ENCODE measurements at places on chromosomes 4 and X.
A peak's percentile ranks its signal among the peaks of the same experiment; 100 is the strongest.

- no peak for DNase-seq
Observed at GRCh38 chrX:130174045-130174704, 2.4 kb downstream of the RAB33A start.

- DNase-seq, result no peak
Observed at GRCh38 chr4:13522282-13523104, 21.8 kb downstream of the NKX3-2 start.

GRCh38 chrX:103913356-103914020 is 48.9 kb upstream of the TMSB15B start:
- DNase-seq, result no peak

DNA sequence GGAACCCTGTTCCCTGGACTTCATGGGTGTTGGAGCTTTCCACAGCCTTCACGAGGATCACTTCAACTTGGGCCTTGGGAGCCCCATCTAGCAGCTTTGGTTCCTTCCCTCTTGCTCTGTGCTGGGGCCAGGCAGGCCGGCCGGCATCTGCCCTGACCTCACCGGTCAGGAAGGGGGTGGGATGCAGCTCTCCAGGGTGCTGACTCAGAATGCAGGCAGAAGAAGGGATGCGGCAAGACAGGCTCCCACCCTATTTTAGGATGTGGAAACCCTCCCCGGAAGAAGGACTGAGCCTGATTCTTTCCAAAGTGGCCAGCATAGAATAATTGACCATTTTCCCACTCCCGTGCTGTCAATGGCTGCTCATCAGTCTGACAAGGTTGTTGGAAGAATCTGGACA is 47.1 kb downstream of the FHDC1 start:
- no peak for DNase-seq

- no peak for DNase-seq
Observed at GRCh38 chrX:97897998-97898397, 1014.3 kb downstream of the RPA4 start.

GRCh38 chr4:24768604-24769003 is 26.8 kb upstream of the SOD3 start:
- DNase-seq, result no peak

GRCh38 chr4:142435599-142436235 is 410.4 kb downstream of the INPP4B start:
- DNase-seq, result peak; percentile 60

- no peak for DNase-seq
Observed at GRCh38 chr4:89773805-89774204, 63.2 kb downstream of the SNCA start.

DNA sequence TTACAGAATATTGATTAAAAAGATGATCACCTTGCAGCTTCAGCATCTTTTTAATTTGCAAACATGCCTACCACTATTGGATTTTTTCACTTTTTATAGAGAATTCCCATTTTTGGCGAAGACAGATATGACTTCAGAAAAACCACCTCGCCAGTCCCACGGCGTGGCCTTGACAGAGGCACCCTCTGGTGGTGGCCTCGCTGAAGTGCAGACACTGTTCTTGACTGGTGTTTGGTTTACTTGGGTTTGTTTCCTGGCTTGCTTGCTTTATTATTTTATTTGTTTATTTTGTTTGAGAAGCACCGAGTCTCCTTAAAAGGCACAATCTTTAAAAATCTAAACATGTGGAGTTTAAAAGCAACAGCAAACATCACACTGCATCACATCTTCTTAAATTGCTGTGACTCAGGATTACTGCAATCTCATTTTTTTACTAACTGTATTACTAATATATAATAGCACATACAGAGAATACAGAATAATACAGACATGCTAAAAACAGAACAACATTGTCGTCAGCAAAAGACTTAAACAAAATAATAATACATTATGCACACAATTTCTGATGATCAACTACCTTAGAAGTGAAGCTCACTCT is 13.1 kb upstream of the AMTN start:
- peak; percentile 28 for DNase-seq

GRCh38 chr4:78601013-78601412 is 49.4 kb downstream of the ANXA3 start:
- DNase-seq, result no peak

DNA sequence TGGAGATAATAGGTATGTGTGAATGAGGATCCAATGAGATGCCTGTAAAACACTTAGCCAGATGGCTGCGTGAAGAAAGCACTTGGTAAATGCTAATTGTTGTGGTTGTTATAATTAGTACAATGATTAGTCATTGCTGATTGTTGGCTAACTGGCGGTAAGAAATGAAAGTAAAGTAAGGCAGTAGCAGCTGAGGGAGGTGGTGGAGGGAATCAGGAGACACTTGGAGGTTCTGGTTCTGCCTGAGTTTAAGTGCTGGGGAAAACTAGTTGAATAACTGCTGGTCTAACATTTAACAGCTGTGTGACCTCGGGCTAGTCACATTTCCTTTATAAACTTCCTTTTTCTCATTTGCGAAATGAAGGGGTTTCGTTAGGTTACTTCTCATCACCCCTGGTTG is 30.9 kb downstream of the CD38 start:
- DNase-seq, result no peak

- no peak for DNase-seq
Observed at GRCh38 chrX:11151799-11152559, 40.8 kb downstream of the HCCS start.

DNA sequence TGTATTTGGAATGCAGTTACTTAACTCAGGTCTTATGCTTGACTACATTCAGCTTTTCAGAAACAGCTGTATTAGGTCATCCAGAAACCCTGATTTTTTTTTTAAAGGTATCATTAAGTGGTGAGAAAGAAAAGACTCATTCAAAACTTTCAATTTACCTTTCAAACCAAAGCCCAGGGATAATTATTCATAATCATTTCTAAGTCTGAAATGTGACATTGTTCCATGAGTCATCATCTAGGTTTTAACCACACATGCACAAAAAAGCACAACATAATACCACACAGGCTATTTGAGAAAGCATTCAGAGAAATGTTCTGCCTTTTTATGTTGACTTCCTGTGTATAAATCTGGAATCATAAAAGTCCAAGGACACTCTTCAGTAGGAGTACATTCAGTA is 288.2 kb downstream of the IL1RAPL2 start:
- DNase-seq, result no peak

DNA sequence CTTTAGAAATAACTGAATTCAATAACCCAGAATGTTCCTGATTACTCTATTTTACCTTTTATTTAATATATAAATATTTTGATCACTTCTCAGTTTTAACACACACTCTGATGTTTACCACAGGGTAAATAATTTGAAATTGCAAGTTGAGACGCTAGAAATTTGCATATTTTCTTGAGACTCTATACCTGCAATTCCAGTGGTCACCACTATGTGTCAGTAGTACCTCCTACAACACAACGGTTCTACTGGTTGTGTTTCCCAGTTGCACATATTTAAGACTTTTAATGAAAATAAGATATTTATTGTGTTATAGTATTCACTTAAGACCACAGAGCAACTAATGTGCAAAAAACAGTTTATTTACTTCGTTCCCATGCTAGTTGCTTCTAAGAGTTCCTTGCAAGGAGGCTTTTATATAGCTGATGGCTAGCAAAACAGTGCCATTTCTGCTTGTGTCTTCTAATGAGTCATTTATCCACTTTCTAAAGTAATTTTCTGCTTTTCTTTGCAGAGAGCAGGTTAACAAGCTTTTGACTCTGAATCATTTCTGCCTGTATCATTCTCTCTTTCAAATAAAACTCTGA is 98.9 kb upstream of the PDLIM3 start:
- peak; percentile 11 for DNase-seq

DNA sequence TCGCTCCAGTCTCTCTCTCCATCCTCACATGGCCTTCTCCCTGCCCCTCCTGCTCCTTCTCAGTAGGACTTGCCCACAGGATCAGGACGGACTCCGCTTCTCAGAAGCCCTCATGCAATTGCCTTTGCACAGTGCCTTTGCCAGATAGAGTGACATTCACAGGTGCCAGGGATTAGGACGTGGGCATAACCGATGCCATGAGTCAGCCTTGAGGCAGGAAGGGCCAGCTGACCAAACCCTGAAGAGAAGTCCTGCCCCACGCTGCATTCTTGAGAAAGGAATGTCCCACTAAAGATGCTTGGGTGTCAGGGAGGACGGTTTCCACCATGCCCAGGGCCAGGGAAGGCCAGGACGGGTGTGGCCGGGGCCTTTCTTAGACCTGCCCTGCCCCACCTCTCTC is 6.6 kb upstream of the GRPEL1 start:
- no peak for DNase-seq

- DNase-seq, result no peak
Observed at GRCh38 chr4:101197350-101197749, 150.0 kb downstream of the PPP3CA start.

DNA sequence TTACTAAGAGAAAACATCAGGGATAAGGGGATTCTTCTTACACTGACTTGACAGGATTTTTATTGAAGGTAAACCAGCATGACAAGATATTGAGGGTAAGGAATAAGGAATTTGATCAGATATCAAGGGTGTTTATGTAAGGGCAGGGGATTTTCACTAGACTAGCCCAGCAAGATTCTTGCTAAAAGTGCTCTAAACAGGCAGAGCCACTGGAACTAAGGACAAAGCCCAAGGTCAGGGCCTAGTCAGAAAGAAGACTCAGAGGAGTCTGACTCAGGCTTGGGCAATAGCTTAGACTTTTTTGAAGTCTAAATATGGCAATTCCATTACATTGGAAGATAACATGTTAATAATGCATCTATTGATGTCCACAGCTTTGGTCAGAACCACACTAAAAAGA is 6.5 kb upstream of the GLRA3 start:
- no peak for DNase-seq

GRCh38 chr4:97819294-97819693 is 324.0 kb downstream of the STPG2 start:
- no peak for DNase-seq

GRCh38 chr4:184100297-184100885 is 117.3 kb downstream of the ENPP6 start:
- DNase-seq, result no peak

DNA sequence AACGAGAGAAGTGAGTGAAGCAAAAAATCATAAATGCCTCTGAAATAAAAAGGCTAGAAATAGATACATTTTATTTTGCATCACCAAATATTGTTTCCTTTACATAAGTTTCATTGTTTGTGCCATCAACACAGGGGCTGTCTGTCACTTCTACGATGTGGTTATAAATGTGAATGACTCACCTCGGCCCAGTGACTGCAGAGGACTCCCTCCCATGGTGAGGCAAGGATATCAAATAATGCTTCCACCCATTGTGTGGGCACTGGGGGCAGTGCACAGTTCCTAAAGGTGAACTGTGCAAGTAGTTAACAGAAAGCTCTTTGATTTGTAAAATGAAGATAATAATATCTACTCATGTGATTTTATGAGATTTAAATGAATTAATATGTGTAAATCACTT is 230.3 kb upstream of the NEIL3 start:
- DNase-seq, result no peak

DNA sequence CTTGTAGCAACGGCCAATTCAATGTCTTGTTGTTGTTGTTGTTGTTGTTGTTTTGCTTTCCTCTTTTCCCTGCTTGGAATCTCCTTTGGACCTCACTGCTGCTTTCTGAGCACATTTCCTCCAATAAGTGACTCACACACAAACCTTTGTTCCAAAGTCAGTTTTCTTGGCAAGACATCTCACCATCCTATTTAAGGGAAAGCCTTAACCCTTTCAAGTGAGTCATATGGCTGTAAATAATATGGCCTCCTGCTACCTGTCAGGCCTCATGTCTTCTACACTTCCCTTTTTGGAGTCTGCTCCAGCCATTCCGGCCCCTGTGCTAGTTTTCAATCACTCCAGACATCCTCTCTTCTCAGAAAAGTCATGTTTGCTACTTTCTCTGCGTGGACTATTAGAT is 79.5 kb upstream of the MAGEB10 start:
- DNase-seq, result no peak

- DNase-seq, result no peak
Observed at GRCh38 chrX:19785647-19786046, 101.8 kb downstream of the SH3KBP1 start.

GRCh38 chrX:84735025-84735424 is 232.8 kb upstream of the HDX start:
- DNase-seq, result no peak

GRCh38 chr4:79233820-79234219 is 92.0 kb downstream of the NAA11 start:
- DNase-seq, result no peak

DNA sequence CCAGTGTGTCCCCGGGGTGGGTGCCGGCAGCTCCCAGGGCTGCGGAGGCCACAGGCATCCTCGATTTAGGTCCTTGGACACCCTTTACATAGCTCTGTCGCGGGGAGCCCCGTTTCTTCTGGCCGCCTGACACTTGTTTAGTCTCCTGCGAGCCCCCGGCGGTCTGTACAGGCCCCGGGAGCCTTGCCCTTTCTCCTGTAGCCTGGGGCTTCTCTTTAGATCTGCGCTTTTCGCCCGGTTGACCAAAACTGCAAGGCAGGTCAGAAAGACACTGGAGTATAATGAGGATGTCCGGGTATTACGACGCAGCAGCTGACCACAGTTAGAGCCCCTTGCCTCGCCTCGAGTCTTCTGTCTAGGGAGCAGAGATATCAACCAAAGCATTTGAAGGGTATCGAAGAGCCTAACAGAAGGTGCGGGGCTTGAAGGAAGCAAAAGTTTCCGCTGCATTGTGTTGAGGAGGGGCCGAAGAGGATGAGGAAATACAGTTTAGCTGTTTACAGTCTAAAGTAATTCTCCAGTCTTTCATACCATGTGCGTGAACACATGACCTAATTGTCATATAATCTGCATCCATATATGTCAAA is 479 bp downstream of the BRCC3 start:
- no peak for DNase-seq

GRCh38 chr4:118905566-118905965 is 16.9 kb downstream of the SYNPO2 start:
- DNase-seq, result no peak

DNA sequence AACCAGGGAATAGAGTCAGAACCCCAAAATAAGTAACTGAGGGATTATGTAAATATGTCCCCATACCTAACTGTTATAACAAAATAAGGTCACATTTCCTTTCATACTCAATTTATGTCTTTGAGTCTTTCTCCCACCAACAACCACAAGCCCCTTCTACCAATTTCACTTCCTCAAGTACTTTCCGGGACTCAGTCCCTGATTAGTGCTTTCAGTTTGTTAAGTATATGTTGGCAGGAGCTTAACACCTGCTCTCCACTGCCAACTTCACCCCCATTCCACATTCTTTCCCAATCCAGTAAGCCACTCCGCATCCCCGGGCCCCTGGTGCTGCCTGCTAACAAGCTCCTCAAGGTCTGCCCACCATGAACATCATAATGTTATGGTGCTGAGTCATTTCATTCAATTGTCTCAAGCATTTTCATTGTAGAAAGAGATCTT is 71.3 kb upstream of the SPRY1 start:
- DNase-seq, result no peak

DNA sequence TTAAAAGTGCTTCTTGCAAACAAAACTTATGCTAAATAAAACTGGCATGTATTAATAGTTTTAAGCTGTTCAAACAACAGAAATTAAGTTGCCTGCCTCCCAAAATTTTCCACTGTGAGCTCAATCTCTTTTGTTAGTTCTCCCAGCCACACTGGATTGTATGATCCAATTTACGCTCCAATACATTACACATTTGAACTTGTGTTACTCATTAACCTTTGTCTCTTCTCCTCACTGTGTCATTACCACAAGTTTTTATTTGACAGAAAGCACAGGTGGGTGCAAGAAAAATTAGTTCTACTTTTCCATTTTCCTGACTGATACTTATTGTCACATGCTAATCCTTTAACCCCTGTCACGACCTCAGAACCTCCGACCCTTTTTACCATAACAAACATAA is 55.5 kb downstream of the SHISA3 start:
- no peak for DNase-seq
